ENCODE measurements at places on chromosomes 3 and 15. TPM values are rescaled to one million over a fixed set of nuclear protein-coding genes. Genes with fewer than 3 reads are reported as not detected.

DNA sequence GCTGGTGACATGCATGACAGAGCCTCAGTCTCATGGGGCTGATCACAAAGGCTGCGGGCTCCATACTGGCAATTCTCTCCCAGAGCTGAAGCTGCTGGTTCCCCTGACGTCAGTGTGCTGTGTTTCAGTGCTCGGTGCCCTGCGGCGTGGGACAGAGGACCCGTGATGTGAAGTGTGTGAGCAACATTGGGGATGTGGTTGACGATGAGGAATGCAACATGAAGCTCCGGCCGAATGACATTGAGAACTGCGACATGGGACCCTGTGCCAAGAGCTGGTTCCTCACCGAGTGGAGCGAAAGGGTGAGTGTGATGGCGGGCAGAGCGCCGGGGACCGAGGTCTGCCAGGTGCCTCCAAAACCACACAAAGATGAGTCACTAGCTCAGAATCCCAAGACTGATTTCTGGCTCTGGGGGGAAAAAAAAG lies 62.0 kb upstream of the NR2E3 start:
- no peak for DNase-seq

DNA sequence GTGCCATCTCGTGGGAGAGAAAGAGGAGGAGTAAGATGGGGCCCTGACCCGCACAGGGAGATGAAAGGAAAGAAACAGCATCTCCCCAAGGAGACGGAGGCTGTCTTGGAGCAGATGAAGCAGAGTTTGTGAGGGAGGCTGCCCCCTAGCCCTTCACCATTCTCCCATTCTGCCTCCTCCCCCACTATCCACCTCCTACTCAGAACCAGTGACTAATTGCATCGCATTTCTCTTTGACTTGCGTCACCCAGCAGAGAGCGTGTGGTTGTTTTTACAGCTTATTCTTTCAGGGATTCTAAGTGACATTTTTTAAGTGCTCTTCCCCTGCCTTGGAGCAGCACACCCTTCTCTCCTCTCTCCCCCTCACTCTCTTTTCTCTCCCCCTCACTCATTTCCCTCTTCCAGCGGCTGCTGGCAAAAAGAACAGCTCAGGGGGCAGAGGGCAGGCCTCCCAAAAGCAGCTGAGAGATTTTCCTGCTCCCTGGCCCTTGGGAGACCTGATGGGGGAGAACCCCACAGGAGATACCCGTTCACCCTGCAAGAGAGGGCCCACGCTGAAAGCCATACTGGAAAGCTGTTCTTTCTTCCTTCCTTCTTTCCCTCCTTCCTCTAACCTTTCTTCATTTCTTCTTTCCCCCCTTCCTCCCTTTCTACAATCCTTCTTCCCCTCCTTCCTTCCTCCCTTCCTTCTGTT lies 91.8 kb downstream of the MRPL46 start:
- DNase-seq = no peak

DNA sequence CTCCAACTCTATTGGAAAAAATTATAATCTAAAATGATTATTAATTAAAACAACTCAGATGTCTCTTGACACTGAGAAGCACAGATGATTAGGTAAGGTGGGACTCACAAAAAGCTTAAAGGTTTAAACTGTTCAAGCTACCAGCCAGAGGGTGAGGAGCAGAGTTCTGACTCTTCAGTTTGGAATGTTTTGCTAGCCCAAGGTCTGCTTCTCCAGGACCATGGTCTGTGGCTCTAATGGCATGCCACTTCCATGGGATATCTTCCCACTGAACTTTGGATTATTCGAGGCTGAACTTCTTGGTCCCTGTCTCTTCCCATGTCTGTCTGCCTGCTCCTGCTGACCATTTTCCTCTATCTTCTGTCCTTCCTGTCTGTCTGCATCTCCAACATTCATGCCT lies 49.2 kb downstream of the CACNA2D3 start:
- no peak for DNase-seq

- DNase-seq = peak; percentile 52
Measured at GRCh38 chr3:187112934-187113793, 26.1 kb downstream of the RPL39L start.

DNA sequence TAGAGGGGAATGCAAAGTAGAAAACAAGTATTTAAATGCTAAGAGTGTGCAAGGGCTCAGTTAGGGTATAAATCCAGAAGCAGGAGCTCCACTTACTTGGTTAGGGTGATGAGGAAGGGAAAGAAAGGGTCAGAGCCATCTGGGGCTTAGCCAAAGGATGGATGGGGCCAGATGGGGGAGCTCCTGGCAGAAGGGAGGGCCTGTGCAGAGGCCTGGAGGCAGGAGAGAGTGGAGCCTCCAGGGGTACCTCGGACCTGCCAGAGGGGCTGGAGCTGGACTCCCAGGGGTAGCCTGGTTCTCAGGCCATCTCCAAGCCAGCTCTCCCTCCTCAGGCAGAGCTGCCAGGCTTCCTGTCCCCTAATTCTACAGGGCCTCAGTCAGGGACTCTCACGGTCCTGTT lies 506.3 kb downstream of the SHQ1 start:
- no peak for DNase-seq

DNA sequence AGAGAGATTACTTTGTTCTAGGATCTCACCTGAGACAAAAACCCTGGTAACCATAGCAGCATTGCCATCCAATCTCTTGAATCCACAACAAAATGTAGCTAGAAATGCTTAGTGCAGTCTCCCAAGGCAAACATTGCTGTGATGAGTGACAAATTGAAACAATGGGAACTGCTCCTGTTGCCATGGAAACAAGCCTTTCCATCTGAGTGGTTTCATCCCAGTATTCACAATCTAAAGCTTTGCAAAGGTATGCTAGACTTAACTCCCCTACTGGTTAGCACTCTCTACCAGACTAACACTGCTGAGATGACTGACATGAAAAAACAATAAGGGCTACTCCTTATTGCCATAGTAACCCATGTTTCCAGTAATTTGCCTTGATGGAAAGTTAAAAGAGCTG lies 172.6 kb upstream of the CNTN3 start:
- DNase-seq = no peak

GRCh38 chr3:183192650-183193300 lies 30.2 kb upstream of the LAMP3 start:
- no peak for DNase-seq

- DNase-seq = no peak
Measured at GRCh38 chr3:42753757-42754156, 19.3 kb downstream of the CCDC13 start.

DNA sequence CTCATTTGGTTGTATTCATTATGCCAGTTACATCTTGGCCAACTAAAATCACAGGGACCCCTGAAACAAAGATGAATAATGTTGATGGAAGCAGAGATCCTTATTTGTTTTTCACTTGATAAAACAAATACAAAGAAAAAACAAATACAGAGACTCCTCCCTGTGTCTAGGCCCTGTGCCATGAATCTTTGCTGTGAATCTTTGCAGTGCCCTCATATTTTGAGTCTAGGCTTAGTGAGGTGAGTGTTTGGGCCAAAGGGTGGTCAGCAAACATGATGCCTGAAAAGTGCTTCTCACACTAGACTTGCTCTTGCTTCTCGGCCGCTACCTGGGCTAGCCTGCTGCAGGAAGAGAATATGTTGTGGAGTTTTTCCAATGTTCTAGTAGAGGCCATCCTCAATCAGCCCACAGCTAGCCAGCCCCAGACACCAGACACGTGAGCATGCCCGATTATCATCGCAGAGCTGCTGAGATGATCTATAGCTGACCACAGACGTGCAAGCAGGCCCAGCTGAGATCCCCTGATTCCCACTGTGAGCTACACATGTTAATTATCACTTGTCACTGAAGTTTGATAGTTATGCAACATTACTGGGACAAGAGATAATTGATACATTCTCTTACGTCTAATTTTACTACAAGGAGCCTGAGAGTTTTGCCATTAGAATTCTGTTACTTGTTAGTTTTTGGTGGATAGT lies 191.4 kb downstream of the THRB start:
- DNase-seq = no peak

DNA sequence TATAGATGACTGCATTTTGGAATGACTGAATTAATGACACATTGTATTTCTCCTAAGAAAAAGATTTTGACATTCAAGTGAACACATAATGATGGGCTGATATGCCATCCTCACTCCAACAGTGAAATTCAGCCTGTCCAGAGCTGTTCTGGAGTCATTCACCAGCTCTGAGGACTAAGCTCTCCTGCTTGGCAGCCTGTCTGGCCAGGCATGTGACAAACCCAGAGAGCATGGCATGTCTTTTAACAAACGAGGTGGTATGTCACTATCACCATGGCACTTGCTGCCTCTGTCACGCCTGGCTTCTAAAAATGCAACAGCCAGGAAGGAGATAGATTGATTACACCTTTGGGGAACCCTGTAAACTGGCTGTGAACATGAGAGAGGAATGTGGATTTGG lies 1.4 kb downstream of the ACTC1 start:
- DNase-seq = no peak

DNA sequence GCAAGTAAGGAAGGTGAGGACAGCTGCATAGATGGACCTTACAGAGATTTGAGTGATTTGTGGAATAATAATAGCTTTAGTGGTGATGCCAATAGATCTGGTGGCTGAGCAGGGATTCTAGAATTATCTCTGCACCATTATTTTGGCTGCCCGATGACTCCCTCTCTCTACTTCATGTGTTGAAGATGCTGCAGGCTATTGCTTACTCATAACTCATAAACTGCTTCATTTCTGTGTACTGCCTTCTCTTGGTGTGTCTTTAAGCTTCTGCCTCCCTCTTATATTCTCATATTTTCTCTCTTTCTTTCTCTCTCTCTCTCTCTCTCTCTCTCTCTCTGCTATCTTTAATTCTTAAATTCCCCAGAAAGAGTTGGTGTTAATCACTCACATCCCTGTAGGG lies 256.0 kb upstream of the TRIM42 start:
- DNase-seq = no peak

DNA sequence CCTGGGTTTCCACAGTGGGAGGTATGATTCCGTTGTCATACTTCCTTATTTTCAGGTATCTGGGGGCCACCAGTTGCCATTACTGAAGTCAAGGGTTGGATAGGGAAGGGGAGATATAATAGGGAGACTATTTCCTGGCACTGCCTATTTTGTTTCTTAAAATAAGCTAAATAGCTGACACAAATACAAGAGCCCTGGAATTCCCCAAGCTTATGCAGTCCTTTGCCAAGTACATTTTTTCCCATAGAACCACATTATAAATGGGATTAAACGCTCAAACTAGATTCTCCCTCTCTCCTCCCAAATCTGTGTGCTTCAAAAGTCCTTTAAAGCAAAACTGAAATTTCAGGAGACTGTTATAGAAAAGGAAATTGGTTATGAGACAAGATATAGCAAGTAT lies 68.7 kb downstream of the AP4E1 start:
- peak; percentile 41 for DNase-seq

- no peak for DNase-seq
Measured at GRCh38 chr3:171950373-171950772, 89.0 kb upstream of the FNDC3B start.

GRCh38 chr15:81410318-81410753 lies 36.3 kb upstream of the TMC3 start:
- DNase-seq = peak; percentile 71

DNA sequence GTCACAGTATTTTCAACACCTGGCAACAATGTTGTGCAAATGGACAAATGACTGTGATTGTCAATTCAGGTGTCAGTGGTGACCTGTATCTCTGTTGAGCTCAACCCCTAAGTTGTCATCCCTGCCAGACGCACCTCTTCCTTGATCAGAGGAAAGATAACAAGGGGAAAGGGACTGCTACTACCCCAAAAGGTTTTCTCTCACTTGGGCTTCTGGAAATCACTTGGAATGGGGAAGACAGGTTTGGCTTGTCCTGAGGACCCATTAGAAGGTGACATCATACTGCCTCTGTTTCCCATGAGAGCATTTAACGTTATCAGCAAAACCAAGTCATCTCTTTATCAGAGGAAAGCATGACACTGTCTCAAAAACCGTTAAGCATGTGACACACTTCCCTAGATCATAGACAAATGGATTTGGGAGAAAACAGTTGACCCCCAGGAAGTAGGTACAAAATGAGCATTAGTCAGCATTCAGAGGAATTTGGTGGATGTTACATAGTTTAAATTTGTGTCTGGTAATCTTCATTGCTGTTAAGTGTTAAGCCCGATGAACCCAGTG lies 769.5 kb downstream of the GRM7 start:
- peak; percentile 1 for DNase-seq

DNA sequence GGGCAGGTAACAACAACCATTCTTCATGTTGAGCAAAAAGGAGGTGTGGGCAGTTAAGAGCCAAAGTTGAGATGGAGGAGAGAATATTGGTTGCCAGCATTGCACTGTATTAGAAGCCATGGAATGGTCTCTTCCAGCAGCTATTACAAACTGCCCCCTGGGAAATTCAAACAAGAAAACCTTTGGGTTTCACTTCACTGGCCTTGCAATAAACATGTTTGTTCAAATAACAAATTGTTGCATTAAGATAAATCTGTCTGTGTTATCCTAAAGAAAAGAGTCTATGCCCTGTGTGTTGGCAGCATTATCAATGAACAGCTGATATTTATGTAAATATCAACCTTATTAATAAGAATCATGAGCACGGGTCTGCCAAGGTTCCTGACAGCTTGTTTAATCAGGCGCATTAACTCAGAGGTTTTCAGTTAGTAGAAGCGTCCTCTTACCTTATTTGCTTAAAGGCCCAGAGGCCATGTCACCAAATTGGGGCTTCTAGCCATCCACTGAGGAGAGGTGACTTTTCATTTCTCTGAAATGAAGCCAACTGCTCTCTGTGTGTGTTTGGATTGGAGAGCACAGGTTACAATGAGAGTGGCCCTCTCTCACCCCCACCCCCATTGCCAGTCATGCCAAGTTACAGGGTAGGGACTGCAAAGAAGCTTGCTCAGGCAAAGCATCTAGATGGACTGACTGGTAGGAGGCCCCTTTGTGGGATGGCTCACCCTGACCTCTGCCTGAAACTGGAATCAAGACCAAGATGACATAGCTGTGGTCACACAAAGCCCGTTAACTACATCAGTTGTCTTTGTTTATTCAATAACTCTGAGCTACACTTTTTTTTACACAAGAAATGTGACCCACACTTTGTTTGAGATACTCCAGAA lies 10.5 kb downstream of the FILIP1L start:
- no peak for DNase-seq

FOXL2 gene
- not detected for total RNA-seq

TMEM40 gene
- not detected for total RNA-seq

GCSAM gene
- total RNA-seq = not detected

EFHB gene
- not detected for total RNA-seq

ATP13A4 gene
- 0.13 TPM for total RNA-seq

MUSTN1 gene
- 0.25 TPM for total RNA-seq

TUBGCP5 gene
- total RNA-seq = 12.6 TPM

IL12A gene
- not detected for total RNA-seq
